ENCODE measurements at places on chromosomes 5 and 9.

DNA sequence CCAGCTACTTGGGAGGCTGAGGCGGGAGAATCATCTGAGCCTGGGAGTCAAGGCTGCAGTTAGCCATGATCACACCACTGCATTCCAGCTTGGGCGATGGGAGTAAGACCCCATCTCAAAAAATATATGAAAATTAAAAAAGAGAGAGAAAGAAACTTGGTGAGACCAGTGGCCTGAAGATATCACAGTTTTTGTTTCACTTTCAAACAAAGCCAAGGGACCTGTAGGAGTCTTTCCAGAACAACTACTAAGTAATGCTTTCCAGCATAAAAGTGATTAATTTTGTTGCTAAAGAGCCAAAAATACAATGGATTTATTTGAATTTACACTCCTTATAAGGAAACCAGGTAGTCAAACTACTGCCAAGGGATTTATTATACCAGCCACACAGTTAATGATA is 23.5 kb downstream of the GKAP1 start:
- DNase-seq = no peak

- DNase-seq = no peak
Observed at GRCh38 chr9:106634183-106634582, 228.8 kb upstream of the ZNF462 start.

DNA sequence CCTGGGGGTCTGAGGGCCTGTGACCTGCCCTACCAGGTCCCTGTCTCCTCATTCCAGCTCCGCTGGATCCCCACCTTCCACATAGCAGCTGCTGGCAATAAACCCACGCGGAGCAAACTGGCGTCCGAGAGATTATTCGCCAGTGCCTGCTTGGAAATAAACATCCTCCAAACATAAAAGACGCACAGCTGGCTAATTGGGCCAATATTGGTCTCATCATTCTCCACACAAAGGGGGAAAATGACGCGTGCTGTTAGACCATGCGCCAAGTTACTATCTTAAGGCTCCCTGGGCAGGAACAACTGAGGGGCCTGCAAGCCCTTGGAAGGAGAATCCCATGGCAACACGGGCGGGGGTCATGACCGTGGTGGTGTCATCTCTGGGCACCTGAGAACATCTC is 73.3 kb upstream of the SARDH start:
- no peak for DNase-seq

DNA sequence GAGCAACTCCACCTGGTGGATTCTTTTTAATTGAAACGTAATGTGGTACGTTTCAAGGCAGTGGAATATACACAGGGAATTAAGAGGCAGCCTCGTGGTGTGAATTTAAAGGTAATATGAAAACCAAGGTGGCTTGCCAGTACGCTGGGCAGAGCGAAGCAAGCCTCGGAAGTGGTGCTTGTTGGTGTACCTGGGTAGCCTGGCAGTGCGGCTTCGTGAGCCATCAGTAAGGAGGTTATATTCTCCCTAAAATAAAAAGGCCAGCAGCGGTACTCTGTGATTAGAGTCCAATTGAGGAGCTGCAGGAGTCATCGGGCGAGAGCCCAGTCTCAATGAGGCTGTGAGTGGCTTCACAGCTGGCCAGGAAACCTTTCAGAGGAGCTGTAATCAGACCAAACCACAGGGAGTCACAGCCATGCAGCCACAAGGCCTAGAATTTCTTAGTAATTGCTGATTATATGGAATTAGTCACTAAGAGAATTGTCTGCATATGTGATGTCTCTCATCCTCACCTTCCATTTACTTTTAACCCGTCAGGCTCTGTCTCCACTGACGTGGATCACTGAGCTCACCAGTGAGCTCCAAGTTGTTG is 57.7 kb downstream of the DCP2 start:
- DNase-seq = no peak

DNA sequence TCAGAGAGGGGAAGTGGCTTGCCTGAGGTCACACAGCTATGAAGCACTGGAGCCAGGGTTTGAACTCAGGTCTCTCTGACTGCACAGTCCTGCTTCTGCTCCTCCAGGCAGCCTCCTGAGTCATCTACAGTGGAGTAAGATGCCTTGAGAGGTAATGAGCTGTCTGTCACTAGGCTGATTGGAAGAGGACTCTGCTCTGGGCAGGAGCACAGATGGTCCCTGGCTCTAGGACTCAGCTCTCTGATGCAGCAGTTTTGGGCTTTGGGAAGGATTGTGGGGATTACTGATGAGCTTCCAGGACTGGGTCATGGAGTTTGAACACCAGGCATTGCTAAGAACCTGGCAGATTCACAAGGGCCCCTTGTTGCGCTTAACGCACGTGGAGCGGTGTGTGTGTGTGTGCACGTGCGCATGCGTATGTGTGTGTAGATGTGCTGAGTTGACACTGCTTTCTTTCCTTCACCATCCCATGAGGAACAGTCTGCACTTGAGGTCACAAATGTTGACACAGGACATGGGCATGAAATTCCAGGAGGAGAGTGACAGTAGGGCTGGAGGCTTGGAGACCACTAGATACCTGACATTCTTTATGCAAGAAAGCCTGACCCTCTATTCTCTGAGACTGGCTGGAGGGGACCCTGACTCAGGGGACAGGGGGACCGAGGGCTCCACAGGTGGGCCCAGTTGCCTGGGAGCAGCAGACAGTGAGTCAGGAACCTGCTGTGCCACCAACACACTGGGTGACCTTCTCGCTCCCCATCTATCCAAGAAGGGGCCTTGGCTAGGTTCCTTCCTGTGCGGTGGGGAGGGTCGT is 170.5 kb downstream of the RGS3 start:
- DNase-seq = no peak

- no peak for DNase-seq
Observed at GRCh38 chr5:116157902-116158301, 73.1 kb downstream of the COMMD10 start.

- DNase-seq = no peak
Observed at GRCh38 chr9:132409828-132410528, at the start of gene CFAP77. Gene CFAP77 (plus strand): TSS chr9:132410211. CDS start chr9:132410272, 61 bp downstream.

GRCh38 chr5:133336121-133336968 is 276.0 kb downstream of the FSTL4 start:
- DNase-seq = no peak

DNA sequence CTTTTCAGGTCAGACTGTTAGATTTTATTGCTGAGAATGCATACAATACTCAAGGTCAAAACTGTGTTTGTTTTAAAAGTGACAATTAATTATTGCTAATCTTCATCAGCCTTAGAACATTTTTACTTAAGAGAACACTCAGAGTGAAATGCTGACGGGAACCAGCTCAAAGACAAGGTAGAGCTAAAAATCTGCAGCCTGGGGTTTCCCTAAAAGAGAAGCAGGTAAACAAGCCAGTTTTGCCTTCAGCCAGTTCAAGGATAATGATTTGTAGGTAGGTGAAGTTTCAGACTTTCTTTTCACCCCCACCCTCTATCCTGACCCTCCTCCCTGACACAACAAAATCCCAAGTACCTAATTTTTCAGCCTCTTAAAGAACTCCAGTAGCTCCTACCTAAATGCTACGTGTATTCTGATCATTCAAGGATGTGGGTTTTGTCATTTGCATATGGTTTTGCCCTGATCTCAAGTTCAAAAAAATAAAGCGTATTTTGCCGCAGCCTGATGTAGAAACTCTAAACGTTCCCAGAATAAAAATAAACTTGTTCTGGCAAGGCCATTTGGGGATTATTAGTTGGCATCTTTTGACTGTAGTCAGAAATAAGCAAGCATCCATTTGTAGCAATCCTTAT is 407.2 kb downstream of the EFNA5 start:
- no peak for DNase-seq

DNA sequence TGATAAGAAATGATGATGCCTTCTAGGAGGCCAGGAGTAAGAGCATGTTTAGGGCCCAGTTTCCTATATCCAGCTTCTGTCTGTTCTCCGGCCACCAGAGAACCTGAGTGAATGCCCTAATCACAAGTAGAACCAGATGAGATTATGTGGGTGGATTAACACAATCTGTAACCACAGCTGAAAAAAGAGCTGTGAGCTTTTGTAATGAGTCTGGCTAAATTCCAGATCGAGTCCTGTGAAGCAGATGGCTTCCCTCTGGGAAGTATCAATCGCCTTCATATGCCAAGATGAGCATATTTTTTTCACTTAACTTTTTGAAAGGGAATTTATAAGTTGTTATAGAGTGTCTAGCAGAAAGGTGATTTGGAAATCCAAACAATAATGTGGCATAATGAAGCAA is 99.8 kb downstream of the NNT start:
- no peak for DNase-seq

GRCh38 chr9:30935730-30936129 is 1448.7 kb upstream of the ACO1 start:
- no peak for DNase-seq

DNA sequence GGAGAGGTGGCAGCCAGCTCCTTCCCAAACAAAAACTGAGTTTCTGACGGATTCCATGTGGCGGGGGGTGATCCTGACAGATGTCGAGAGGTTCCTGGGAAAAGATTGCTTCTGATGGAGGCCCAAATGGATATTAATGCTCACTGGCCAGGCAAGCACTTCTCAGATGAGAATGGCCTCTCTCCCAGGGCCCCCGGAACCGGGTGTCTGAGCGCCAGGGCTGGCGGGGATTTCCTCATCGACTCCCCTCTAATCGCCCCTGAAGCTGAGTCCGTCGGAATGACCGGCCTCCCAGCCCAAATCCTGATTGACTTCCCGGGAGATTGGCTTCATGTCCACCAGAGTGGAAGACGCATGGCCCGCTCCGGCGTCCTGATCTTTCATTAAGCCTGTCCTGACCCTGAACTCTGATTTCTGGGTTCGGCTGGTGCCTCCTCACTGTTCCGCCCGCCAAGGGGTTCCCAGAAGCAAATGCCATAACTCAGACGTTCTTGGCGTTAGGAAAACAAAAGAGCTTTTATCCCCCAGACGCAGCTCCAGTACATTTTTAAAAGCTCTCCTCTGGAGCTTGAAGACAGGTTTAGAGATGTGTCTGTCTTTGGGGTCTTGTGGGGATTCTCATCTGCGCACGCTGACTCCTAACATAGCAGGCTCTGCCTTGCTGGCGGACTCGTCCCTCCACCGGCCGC is 17.6 kb downstream of the FIBCD1 start:
- no peak for DNase-seq

GRCh38 chr5:149381986-149382338 is 2.9 kb upstream of the IL17B start:
- peak; percentile 94 for DNase-seq

GRCh38 chr5:132486318-132487094 is 4.1 kb downstream of the IRF1 start:
- no peak for DNase-seq

DNA sequence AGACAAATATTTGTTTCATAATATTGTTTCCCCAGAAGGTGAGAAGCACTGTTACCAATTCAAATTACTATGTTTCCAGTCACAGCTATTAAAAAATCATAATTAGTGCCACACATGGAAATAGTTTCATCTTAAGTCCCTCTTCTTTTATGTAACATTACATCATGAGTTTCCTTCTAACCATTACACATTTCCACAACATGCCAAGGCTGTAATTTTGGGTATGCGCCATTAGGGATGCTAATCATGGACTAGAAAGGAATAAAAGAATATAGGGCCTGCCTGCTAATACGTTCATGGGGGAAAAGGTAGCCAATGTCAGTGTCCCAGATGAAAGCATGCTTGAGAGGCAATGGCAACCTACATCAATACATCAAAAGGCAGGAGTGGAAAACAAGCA is 142.5 kb upstream of the LPAR1 start:
- no peak for DNase-seq

GRCh38 chr5:36683821-36684434 is 77.5 kb downstream of the SLC1A3 start:
- DNase-seq = peak; percentile 57

DNA sequence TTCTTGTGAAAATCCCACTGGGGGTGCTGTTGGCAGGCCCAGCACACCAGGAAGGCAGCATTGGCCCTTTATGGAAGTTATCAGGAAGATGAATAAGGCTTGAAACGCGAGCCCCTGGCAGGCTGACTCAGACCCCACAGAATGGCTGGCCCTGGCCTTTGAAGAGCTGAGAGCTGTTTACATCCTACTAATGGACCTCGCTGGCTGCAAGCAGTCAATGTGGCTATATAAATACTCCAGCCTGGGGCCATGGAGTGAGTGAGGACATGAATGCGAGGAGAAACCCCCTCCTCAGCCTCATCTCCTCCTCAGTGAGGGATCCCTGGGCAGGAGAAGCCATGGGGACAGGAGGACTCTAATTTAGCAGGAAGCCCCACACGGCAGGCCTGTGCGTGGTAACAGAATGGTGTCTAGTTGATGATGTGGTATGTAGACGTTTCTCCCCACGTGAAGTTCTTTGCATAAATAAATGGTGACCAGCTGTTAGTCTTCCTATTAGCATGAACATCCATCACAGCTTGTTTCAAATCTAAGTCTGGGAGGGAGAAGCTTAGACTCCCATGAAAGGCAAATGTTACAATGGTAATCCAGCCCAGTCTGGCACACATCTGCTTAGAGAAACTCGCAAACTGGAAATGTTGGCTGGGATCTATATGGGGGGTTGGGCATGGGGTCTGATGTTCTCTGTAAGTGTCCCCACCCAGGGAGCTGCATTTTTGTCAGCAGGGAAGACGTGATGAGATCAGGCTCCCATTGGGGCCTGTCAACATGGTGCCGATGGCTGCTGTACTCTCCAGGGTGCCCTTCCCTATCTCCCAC is 175.1 kb upstream of the PITX1 start:
- DNase-seq = no peak

DNA sequence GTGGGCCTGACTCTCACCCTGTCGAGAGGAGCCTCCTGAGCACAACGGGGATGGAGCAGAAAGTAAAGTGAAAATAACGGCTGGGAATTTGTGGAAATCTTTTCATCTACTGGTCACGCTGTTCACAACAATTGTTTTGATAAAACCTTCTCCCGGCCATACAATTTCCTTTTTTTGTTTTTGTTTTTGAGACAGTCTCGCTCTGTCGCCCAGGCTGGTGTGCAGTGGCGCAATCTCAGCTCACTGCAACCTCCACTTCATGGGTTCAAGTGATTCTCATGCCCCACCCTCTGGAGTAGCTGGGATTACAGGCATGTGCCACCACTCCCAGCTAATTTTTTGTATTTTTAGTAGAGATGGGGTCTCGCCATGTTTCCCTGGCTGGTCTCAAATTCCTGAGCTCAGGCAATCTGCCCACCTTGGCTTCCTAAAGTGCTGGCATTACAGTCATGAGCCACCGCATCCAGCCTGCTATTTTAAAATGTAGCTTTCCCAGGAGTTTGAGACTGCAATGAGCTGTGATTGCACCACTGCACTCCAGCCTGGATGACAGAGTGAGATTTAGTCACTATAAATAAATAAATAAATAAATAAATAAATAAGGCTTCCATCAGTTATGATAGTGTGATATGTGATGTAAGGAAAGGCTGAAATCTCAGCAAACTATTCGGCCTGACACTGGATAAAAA is 73.5 kb upstream of the PTGER4 start:
- DNase-seq = no peak

- no peak for DNase-seq
Observed at GRCh38 chr9:119164716-119165115, 204.5 kb downstream of the BRINP1 start.

- DNase-seq = no peak
Observed at GRCh38 chr5:15645381-15646160, 145.6 kb downstream of the FBXL7 start.

DNA sequence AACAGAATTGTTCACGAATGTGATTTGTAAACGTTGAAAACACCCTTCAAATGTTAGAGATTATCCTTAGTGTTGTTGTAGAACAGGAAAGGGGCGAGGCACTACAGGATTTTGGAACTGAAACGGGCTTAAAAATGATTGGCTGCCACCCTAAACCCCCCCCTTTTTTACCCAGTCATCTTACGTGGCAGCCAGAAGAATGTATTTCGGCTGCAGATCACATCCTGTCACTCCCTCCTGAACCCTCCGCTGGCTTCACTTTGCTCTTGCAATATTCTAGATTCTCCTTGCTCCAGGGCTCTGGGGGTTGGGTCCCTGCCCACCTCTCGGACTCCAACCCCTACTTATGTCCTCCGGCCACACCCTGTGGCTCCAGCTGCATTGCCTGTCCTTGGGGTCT is 13.9 kb upstream of the UNC5A start:
- DNase-seq = no peak
